ENCODE measurements at places on chromosomes 11 and 22.

- no peak for DNase-seq
Observed at GRCh38 chr11:17347676-17348075, 3.9 kb upstream of the NCR3LG1 start.

GRCh38 chr11:24084956-24085355 is 411.9 kb upstream of the LUZP2 start:
- no peak for DNase-seq

DNA sequence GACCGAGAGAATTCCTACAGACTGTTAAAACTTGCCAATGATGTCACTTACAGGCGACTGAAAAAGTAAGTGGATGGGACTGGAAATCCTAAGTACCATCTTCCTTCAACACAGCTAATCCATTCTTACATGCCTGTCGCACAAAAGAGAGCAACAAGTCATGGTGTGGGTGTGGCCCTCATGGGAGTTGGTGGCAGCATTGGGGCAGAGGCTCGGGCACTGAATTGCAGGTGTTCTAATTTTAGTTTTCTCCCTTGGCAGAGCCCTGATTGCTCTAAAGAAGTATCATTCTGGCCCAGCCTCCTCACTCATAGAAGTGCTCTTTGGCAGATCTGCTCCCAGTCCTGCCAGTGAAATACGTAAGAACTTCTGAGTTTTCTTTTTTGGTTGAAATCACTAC is 4.6 kb downstream of the IGHMBP2 start:
- no peak for DNase-seq

DNA sequence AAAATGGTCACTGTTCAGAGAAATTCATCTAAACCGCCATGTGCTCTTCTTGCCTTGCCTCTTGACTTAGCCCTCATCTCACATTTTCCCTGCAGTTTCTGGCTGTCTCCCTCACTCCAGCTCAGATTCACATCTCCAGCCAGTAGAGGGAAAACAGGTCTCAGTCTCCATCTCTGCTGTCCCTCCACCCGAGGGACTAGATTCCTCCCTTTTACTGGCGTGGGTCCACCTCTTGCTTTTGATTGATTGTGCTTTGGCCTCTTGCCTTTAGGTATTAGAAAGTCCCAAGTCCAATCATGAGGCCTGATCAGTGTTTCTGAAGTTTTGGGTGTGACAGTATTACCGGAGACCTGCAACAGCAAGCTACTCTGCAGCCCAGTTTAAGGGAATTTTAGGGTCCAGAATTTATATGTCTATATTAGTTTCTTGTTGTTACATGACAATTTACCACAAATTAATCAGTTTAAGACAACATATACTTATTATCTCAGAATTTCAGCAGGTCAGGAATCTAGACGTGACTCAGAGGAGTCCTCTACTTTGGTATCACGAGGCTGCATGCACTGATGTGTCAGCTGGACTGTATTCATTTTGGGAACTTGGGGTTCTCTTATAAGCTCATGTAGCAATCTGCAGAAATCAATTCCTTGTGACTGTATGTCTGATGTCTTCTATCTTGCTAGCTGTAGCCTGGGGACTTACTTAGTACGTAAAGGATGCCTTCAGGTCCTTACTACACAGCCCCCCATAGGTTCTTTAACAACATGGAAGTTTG is 805.2 kb upstream of the CCDC90B start:
- no peak for DNase-seq

- DNase-seq: no peak
Observed at GRCh38 chr22:42945027-42945426, 69.9 kb downstream of the PACSIN2 start.

- DNase-seq: no peak
Observed at GRCh38 chr22:43226377-43227238, 39.7 kb upstream of the TTLL12 start.

- DNase-seq: no peak
Observed at GRCh38 chr11:2097356-2097997, 41.7 kb downstream of the IGF2 start.

DNA sequence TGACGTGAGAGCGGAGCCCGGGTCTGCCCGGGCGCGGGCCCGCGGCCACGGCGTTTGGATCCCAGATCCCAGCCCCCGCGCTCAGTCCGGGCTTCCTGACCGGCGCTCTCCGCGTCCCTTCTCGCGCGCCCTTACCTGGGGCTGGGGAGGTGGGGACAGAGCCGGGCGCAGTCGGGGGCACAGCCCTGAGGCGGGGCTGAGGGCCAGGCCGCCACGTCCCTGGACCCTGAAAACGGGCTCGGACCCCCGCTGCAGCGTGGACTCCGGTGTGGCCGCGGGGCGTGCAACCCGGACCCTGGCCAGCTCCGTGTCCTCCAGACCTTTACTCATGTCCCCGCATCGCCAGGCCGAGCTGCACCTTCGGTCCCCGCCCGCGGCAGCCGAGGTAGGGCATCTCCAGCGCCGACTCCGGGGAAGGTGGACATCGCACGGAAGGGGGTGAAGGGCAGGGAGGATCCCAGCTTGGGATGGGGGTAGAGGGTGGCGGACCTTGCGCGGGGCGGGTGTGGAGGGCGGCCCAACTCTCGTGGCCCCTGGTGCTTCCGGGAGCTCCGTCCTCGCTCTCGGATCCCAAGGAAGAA is 9.9 kb upstream of the AIFM3 start:
- no peak for DNase-seq

DNA sequence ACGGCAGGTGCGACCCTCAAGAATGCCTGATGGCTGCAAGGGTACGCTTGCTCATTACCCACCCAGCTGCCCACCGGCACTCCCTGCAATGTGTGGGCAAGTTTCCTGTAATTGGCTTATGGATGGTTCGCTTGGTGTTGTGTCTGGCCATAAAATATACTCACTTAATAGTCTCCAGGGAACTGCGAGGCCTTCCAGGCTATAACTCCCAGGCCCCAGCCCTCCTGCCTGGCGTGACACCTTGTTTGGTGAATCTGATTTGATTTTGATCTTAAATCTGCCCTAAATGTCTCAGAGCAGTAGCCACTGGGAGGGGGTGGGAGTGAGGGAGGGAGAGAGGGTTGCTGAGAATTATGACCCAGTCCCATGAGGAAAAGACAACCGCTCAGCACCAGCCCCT is 572.2 kb downstream of the BUD13 start:
- no peak for DNase-seq

- no peak for DNase-seq
Observed at GRCh38 chr11:64323373-64323772, 5.5 kb downstream of the PRDX5 start.

GRCh38 chr11:45568049-45568448 is 97.4 kb downstream of the CHST1 start:
- no peak for DNase-seq

GRCh38 chr11:65415499-65416340 is 6.9 kb upstream of the NEAT1 start:
- DNase-seq: no peak

DNA sequence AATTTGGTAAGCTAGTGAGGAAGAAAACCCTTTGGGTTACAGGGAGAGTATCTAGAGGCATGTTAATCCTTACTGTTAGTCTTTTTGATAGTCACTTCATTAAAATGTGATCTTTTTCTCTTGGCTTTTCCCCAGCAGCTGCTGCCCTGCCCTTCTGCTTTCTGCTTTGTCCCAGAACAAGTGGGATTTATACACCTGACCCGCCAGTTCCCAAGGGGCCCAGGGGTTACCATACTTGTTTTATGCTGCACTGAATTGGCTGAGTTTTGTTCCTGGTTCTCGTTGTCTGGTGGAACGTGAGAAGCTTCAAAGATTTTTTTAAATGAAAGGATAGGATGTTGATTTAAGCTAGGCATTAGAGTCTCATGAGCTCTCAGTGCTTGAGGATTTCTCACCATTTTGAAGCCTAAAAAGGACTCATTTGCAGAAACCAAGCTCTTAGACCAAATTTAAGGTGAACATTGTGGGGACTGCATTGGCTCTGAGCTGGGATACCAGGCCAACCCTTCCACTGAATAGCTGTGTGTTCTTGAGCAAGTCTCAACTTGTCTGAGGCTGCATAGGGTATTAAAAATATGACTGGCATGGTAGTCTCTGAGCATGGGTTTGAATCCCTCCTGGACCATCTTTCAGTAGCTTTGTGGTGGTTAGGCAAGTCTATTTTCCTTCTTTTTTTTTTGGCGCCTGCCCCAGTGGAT is 6.6 kb downstream of the LIMK2 start:
- DNase-seq: no peak

DNA sequence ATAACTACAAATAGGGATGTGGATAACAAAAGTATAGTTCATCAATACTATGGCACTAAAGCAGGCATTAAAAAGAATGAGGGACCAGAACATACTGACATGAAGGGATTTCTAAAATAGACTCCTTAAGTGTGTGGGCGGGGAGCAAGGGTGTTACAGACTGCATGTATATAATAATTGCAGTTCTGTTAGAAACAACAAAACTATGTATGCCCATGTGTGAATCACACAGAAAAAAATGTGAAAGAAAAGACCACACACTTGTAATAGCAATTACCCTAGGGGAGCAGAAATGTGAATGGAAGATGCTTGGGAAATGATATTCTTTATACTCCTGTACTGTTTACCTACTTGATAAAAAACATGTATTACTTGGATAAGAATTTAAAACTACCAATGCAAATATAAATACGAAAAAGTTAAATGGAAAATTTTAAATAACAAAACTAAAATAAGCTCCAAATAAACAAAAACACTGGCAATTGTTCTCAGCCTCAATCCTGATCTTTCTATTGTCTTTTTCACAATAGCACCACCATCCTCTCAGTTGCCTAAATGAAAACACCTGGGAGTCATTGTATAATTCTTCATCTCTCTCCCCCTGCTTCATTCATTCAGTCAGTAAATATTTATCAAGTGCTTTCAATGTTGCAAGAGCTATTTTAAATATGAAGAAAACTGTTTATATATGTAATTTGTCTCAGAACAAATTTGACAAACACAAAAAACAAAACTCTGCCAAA is 129.8 kb downstream of the FCHSD2 start:
- DNase-seq: no peak

- DNase-seq: no peak
Observed at GRCh38 chr22:41825376-41825775, 7.5 kb upstream of the SREBF2 start.

DNA sequence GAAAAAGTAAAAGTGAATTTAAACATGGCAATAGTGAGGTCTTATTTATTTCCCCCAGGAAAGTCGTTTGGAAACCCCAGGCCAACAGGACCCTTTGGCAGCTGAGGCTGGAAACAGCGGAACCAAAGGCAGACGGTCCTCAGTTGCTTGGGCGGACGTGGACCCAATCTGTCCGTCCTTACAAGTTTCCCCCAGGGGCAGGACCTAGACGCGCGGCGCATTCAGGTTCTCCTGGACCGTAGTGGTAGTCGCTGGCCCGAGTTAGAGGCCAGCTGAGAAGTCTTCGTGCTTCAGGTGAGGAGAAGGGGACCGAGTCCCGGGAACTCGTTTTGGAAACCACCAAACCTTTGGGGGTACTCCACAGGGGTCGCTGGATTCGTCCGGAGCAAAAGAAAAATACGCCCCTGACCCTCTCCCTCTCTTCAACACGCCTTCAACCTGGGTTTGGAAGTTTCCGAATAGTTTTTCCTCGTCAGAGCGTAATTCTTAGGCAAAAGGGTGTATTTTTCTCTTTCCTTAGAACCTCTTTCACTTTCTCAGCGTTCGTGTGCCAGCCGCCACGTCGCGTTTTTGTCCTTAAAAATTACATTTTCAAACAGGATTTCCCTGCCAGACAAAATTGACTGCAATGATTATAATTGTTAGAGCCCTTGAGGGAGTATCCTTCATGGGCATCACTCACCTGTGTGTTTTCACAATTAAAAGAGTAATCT is 2.1 kb downstream of the METTL15 start:
- DNase-seq: peak; percentile 12

DNA sequence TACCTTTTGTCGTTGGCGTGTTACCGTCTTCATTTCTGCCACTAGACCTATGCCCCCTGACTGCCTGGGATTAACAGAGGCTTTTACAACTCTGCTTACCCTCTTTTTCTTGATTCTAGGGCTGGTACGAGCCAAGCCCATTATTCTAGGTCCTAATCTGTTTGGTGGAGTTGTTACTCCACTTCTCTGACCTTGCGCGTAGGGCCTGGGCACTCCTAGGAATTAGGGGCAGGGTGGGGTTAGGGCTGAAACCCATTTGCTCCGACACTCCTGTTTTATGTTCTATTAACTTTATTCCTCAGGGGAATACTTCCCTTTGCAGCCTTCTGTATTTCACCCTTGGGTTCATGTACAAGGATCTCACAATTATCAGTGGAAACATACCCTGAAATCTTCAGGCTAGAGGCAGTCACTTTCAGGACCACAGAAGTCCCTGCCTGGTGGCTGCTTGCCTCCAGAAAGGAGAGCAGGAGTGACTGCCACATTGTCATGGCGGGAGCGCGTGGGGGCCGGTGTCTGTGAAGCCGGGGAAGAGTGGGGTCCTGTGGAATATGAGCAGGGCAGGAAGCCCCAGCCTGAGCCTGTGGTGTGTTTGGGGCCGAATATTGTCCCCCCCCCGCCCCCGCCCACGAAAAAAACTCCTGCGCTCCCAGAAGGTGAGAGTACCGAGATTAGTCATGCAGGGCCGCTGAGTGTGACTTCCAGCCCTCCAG is 731 bp upstream of the SLC37A2 start:
- no peak for DNase-seq

DNA sequence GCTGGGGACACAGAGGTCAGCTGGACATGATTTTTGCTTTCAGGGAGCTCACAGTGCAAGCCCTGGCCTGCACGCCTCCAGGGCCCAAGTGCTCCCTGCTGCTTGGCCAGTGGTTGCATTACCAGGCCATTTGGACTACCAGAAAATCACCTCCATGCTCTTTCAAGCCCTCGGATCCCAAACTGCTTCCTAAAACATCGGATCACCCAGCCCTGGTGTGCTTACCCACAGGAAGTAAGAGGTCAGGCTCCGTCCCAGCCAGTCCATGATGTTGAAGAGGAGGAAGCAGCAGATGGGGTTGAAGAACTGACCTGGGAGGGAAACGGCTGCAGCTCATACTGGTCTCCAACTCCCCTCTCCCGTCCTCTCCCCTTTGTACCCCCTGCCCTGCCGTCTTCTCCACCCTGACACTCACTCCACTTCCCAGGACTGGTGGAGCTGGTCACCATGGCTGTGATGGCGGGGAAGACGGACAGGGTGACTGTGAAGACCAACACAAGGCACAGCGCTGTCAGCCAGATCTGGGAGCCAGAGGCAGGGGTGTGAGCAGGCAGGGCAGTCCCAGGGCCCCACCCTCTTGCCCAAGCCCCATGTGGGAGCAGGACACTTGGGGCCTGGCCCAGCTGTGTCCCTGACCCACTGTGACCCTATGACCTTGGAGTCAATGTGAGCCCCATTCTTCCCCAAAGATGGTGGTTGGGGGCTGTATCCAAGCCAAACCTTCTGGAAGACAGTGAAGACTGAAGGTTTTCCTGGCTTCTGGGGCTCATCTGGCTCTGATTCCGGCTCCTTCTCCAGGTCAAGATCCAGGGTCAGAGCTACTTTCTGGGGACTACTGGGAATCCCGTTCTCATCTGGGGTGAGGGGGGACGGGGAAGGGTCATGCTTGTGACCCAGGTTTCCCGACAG is 5.6 kb downstream of the SLC29A2 start:
- DNase-seq: no peak

- no peak for DNase-seq
Observed at GRCh38 chr22:49753276-49753890, 74.3 kb downstream of the BRD1 start.

GRCh38 chr11:3104051-3104714 is 47.0 kb upstream of the CARS1 start:
- no peak for DNase-seq

All from stimulated activated naive CD4-positive, alpha-beta T cell (primary cell).